ENCODE measurements at places on chromosomes 7 and 10.

DNA sequence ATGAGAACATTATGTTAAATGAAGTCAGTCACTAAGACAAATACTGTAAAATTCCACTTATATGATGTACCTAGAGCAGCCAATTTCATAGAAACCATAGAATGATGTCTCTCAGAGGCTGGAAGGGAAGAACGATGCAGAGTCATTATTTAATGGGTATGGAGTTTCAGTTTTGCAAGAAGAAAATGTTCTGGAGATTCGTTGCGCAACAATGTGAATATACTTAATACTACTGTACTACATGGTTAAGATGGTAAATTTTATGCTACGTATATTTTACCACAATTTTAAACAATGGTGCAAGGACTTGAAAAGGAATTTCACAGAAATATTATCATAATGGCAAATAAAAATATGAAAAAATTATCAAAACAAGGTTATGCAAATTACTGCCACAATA lies 972.6 kb downstream of the KCNMA1 start:
- DNase-seq = no peak

- no peak for DNase-seq
Measured at GRCh38 chr7:41834805-41835694, 132.2 kb upstream of the INHBA start.

DNA sequence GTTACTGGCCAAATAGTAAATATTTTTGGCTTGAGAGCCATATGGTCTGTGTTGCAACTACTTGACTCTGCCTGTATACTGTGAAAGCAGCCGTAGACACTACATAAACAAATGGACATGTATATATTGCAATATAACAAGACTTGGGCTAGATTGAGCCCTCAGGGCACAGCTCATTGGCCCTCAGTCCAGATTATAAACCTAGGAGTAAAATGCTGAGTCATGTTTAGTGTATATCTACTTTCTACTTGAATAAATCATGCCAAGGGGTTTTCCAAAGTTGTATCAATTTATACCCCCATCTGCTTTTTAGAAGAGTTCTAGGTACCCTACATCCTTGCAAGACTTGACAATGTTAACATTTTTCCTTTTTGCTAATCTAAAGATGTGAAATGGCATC lies 27.4 kb upstream of the POU6F2 start:
- DNase-seq = no peak

- DNase-seq = no peak
Measured at GRCh38 chr10:45118929-45119328, 118.2 kb downstream of the ZNF22 start.

DNA sequence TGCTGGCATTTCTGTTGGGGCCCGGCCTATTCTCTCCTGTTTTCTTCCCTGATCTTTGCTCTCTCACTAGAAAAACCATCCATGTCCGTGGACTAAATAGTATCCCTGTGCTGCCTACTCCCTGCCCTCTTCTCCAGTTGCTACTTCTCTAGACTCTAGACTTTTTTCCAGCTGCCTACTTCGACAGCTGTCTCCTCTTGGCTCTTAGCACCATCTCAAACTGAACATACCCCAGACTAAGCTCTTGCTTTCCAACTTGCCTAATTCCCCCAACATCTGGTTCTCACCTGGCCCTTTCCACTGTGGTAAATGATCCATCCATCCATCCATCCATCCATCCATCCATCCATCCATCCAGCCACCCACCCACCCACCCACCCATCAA lies 19.5 kb downstream of the ADCYAP1R1 start:
- DNase-seq = no peak

DNA sequence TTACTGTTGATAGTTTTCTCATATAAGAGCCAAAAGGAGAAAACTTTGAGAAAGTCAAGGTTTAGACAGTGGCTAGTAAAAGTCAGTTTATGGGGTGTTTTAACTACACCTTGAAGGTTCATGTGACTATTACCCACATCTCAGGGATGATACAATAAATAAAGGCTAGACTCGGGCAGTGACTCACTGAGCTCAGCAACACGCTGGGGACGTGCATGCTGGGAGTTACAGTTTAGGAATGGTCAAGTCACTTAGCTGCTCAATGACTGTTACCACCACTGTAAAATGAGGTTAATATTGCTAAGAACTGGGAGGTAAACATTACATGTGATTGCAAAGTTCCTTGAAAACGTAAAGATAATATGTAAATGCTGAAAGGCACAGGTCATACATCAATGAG lies 1254.4 kb upstream of the PHF14 start:
- DNase-seq = no peak

DNA sequence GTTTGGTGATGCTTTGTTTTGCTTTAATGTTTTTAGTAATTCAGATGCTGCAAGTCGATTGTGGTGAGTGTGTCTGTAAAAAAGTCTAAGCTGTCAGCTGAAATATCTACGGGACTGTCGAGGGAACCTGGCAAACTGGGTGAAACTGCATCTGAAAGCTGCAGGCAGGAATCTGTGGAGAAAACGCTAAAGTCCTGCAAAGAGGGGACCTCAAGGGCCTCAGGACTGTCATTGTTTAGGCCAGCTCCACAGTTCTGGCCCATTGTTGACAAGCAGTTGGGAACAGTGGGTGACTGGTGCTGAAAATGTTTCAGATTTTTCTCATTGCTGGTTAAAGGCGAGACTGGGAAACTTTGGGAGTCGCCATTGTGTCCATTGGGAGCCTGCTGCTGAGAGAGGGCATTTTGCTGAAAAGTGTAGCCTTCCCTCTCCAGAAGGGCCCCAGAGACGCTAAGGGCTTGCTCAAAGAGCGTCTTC lies 1.8 kb downstream of the HOXA2 start:
- no peak for DNase-seq

GRCh38 chr7:138756591-138757242 lies 41.1 kb upstream of the TMEM213 start:
- no peak for DNase-seq

GRCh38 chr7:2527505-2528467 lies 8.2 kb downstream of the LFNG start:
- no peak for DNase-seq

DNA sequence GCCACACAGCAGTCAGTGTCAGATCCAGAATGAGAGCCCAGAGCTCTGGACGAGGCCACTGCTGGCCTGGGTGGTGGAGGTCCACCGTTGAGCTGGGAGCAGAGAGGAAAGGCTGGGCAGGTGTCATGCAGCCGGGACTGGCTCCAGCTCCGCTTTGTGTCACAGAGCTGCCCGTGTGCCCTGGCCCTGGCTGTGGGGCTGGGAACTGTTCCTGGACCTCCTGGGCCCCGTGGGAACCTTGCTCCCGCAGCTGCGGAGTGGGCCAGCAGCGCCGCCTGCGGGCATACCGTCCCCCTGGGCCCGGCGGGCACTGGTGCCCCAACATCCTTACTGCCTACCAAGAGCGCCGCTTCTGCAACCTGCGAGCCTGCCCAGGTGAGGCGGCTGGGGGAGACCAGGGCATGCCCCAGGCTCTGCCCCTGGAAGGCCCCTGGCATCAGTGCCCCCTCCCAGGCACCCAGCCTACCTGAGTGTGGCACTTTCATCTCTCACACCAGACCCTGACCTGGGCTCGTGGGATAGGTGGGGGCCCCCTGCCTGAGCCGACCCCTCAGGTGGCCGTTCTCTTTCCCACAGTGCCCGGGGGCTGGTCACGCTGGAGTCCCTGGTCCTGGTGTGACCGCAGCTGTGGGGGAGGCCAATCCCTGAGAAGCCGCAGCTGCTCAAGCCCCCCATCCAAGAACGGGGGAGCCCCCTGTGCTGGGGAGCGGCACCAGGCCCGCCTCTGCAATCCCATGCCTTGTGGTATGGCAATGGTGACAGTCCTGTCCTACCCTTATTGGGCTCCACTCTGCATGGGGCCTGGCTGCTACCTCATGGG lies 18.8 kb upstream of the ZNF862 start:
- no peak for DNase-seq

DNA sequence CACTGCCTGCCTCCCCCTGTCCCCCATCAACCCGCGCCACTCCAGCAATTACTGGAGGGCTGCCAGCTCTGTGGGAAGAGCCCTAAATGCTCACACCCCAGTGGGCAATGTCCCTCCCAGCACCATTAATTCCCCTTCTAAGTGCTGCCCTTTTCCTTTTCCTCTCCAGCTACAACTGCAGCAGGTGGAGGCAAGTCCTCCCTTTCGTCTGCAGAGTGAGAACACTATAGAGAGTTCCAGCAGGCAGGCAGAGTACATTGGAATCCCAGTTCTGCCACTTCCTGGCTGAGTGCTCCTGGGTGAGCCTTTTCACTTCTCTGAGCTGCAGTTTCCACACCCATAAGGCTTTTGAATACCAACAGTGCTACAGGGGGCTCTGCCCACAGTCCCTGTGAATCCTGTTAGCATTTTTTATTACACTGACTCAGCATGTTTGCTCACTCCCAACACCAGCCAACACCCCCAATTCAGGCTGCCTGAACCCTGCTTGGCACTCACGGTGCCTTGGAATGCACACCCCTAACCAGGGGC lies 447.0 kb downstream of the GRID1 start:
- no peak for DNase-seq
